ENCODE measurements at places on chromosomes 7 and 10.
A peak's percentile ranks its signal among the peaks of the same experiment; 100 is the strongest.

DNA sequence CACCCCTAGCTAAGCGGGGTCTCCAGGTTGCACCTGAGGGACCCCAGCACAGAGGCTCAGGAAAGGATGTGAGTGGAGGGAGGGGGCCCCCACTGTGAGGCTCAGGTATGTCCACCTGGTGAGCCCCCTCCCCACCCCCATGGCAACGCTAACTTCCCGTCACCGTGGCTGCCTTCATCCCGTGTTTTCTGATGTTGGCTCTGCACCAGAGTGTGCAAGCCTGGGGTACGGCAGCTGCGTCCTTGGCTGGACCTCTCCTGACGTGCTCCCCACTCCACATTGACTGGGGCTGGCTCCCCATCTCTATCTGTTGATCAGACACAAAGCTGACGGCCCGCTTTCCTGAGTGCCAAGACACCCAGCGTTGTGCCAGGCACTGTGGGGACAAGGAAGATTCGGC, 136.7 kb downstream of the ACTR3B start:
- DNase-seq: no peak

DNA sequence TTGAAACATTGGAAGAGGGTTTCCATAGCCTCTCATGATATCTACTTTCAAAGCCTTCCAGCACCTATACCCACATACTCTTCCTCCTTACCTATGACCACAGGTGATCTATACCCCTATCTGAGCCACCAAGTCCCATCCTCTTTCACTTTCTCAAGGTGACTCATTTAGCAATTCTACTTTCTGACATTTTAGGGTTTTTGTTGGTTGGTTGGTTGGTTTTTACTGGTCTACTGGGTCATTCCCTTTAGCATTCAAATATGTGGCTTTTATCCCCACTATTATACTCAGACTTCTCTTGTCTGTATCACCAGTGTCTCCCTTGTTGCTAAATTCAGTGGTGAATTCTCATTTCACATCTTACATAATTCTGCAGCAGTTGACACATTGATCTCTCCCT, 130.4 kb upstream of the STEAP4 start:
- DNase-seq: no peak

GRCh38 chr10:26485150-26485941, 47.2 kb downstream of the APBB1IP start:
- DNase-seq: no peak

- DNase-seq: no peak
Measured at GRCh38 chr7:157016024-157016351, 5.5 kb upstream of the MNX1 start.

DNA sequence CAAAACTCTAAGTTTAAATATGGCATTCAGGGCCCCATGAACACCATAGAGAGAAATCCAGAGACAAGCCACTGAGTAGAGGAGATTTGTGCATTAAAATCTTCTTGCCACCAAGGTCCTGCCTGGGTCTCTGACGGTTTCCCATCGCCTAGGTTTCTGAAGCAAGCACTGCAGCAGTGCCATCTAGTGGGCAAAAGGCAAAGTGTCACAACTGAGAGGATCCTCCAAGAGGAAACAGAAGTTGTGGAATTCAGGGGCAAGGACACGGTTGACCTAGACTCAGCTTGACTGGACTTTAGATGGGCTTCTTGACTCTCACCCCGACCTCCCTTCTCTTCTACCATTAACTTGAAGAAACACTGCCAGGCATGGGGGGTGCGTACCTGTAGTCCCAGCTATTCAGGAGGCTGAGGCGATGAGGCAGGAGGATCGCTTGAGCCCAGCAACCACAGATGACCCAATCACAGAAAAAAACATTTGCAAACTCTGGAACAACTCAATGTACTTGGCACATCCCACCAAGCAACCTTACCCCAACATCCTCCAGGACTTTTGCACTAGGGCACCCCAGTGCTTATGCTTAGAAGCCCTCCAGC, 604.1 kb downstream of the GALNT17 start:
- peak; percentile 80 for DNase-seq

DNA sequence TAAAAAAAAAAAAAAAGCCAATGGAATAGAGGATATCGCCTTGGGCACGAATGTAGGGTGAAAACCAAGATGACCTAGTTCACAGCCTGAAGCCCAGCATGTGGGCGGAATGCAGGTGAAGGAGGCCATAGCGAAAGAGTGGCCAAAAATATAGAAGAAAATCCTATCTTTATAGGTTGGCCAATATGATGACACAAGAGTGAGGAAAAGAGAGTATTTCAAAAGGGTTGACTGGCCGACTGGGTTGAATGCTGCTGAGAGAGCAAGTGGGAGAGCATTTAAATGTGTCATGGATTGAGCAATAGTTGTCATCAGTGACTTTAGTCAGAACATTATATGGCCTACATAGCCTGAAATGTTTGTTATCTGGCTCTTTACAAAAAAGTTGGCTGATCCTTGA, 17.2 kb upstream of the GLI3 start:
- no peak for DNase-seq

DNA sequence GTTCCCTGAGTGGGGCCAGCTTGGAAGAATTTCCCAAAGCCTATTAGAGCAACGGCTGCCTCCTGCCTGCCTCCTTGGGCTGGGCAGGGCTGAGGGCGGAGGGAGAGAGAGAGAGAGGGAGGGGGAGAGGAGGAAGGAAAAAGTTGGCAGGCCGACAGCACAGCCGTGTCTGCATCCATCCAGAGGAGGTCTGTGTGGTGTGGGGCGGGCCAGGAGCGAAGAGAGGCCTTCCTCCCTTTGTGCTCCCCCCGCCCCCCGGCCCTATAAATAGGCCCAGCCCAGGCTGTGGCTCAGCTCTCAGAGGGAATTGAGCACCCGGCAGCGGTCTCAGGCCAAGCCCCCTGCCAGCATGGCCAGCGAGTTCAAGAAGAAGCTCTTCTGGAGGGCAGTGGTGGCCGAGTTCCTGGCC, at the start of gene AQP1:
Gene AQP1 (plus strand): TSS at position 293 of the 409 bp plus-strand sequence. CDS start 57 bp downstream, at position 350.
- DNase-seq: peak; percentile 95

GRCh38 chr10:103605359-103606096, 112.0 kb downstream of the NEURL1 start:
- DNase-seq: no peak

DNA sequence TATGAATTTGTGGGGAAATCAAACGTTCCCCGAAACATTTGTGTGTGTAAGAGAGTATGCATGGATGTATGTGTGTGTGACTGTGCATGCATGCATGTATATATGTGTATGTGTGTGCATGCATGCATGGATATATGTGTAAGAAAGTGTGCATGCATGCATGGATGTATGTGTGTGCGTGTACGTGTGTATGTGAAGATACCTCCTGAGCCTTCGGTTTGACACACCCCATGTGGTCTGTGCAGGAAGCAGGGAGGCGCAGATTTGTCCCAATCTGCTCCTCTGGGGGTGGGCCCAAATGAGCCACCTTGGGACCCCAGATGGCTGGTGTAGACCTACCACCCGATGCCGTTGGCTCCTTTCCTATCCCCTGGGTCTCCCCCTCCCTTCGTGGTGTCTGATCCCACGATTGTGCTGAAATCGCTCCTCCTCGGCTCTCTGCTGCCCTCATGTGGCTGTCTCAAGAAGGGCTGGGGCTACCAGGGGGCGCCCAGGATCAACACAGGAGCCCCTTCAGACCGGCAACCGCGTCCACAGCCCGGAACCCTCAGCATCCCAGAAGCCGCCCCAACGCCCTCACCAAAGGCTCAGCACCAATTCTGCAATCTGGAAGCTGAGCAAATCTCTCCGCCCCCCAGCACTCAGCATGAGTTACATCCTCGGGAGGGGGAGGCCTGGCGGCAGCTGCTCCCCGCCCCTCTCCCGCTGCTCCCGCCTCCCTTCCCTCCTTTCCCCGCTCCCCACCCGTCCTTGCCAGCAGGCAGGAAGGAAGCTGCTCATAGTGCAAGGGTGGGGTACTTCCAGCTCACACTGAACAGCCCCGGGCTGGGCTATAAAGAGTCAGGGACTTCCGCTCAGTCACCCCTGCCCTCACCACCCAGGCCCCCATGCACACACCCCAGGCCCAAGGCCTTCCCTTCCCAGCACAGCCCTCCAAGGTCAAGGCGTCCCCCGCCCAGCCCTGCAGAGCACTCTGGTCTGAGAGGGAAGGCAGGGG, 2.3 kb upstream of the NOS3 start:
- peak; percentile 79 for DNase-seq

GRCh38 chr10:79125092-79125491, 56.3 kb downstream of the ZMIZ1 start:
- DNase-seq: no peak

DNA sequence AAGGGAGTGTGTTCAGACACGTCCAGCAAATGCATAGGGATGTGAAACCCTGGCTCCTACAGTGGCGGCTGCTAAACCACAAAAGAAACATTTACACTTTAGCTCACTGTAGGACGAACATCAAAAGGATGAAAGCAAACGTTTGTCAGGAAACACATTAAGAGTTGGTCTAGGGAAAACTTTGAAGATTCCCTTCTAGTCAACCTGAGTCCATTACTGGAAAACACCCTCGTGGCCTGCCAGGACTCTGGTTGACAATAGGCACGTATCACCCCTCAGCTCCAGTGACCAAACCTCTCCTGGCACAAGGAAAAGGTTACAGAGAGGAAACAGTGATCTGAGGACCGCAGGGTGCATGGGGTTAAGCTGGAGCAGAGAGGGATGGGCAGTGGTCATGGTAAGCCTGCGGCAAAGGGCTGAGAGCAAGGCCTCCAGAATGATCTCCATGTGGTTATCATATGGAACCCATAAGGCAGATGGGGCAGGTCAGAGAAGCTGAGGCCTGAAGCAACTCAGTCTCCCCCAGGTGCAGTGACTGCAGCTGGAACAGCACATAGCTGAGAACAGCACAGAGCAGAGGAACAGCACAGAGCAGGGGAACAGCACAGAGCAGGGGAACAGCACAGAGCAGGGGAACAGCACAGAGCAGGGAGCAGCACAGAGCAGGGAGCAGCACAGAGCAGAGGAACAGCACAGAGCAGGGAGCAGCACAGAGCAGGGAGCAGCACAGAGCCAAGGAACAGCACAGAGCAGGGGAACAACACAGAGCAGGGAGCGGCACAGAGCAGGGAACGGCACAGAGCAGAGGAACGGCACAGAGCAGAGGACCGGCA, 49.9 kb downstream of the CHST15 start:
- DNase-seq: no peak

GRCh38 chr10:120738658-120739057, 112.5 kb upstream of the WDR11 start:
- no peak for DNase-seq

GRCh38 chr10:59801171-59801570, 47.9 kb upstream of the MRLN start:
- no peak for DNase-seq

GRCh38 chr10:103555712-103556111, 62.2 kb downstream of the NEURL1 start:
- no peak for DNase-seq

GRCh38 chr10:132141526-132142395, 45.0 kb upstream of the DPYSL4 start:
- DNase-seq: no peak

DNA sequence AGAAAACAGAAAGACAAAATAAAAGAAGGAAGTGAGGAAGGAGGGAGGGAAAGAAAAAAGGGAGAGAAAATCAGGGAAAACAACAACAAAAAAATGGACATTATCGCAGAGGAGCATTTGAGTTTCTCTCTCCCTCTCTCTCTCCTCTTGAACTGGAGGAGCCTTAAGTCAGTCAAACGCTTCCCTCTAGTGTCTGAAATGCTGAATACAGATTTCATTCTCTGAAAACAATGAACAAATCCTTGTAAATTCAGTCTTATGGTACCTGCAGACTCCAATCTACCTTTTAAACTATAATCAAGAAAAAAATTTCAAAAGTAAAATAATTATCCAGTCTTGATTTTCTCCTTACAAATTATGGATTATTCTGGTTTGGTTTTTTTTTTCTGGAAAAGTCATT, 89.2 kb upstream of the PFKP start:
- DNase-seq: no peak

GRCh38 chr7:107164092-107164491, 4.7 kb upstream of the HBP1 start:
- DNase-seq: no peak

GRCh38 chr7:103113164-103113563, 35.7 kb downstream of the NAPEPLD start:
- peak; percentile 37 for DNase-seq

DNA sequence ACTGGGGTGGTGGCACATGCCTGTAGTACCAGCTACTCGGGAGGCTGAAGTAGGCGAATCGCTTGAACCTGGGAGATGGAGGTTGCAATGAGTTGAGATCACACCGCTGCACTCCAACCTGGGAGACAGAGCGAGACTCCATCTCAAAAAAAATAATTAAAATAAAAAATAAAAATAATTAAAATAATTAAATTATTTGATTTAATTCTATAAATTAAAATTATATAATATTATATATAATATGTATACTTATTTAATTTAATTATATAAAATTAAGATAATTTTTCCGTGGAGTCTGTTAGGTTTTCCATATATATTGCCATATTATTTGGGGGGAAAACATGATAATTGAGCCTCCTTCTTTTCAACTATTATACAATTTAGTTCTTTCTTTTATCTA, 12.0 kb downstream of the WIPF3 start:
- no peak for DNase-seq

GRCh38 chr7:40402661-40403060, 267.9 kb downstream of the SUGCT start:
- DNase-seq: no peak

- no peak for DNase-seq
Measured at GRCh38 chr7:54946271-54946670, 72.5 kb upstream of the EGFR start.

DNA sequence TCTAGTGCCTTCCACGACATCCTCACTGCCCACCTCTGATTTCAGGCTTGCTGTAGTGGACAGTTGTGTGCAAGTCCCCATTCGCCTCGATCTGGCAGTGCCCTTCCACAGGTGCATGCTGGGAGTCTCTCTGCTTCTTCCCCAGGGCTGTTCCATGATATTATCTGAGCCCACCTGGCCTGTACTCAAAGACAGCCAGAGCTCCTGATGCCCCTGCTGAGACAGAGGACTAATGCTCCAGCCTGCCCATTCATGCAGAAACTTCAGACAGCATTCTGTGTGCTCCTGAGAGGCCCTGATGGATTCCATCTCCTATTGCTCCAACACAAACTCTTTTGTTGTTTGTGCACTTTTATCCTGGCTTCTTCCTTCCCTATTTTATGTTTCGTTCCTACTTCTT, 164.8 kb upstream of the PRSS58 start:
- no peak for DNase-seq
